Osteocyte (in vitro differentiated cells): ENCODE measurements at places on chromosomes 13 and 19. TPM values are rescaled to one million over a fixed set of nuclear protein-coding genes. Genes with fewer than 3 reads are reported as not detected.

- H3K4me1 ChIP-seq: peaks cover 12% of the 10 kb centered on the region
- no peak for DNase-seq
- H3K27ac ChIP-seq: peak overlapping the region; percentile 76
- no peaks in the 10 kb centered on the region for H3K36me3 ChIP-seq
Measured at GRCh38 chr13:67736646-67737420, 506.7 kb upstream of the PCDH9 start.

DNA sequence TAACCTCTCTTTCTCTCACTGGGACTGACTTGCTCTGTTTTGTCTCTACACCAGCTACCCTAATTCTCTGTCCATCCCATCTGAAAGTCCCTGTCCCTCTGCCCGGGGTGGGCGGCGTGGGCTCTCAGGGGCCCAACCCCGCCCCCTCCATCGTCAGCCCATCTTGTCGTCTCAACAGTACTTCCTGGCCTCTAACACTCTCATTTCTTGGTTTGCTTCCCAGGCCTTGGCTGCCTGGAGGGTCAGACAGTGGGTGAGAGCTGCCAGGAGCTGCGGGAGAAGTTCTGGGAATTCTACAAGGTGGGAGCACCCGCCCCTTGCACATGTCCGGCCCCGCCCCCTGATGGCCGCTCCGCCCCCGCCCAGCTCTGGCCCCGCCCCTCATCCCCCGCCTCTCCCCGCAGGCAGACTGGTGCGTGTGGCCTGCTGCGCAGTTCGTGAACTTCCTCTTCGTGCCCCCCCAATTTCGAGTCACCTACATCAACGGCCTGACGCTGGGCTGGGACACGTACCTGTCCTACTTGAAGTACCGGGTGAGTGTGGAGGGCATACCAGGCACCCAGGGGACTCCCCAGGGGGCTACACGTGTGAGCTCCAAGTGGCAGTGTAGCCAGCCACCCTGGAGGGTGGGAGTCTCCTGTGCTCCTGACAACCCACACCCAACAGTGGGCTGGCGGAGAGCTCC lies 1.7 kb downstream of the MPV17L2 start:
- H3K27ac ChIP-seq: peak overlapping the region; percentile 90
- peak overlapping the region; percentile 79 for H3K4me3 ChIP-seq
- DNase-seq: no peak
- peaks cover 18% of the 10 kb centered on the region for H3K4me1 ChIP-seq
- H3K27me3 ChIP-seq: no peaks in the 10 kb centered on the region

- peaks cover 3% of the 10 kb centered on the region for H3K36me3 ChIP-seq
- peaks cover 18% of the 10 kb centered on the region for H3K4me1 ChIP-seq
- no peak overlapping the region for H3K27ac ChIP-seq
- no peak overlapping the region for H3K4me3 ChIP-seq
- no peaks in the 10 kb centered on the region for H3K27me3 ChIP-seq
Measured at GRCh38 chr19:33819880-33820781, 23.5 kb downstream of the KCTD15 start.

GRCh38 chr13:29456419-29456818 lies 139.1 kb downstream of the SLC7A1 start:
- H3K4me3 ChIP-seq: no peak overlapping the region
- H3K27ac ChIP-seq: no peak overlapping the region
- peaks cover 2% of the 10 kb centered on the region for H3K4me1 ChIP-seq
- no peak for DNase-seq

DNA sequence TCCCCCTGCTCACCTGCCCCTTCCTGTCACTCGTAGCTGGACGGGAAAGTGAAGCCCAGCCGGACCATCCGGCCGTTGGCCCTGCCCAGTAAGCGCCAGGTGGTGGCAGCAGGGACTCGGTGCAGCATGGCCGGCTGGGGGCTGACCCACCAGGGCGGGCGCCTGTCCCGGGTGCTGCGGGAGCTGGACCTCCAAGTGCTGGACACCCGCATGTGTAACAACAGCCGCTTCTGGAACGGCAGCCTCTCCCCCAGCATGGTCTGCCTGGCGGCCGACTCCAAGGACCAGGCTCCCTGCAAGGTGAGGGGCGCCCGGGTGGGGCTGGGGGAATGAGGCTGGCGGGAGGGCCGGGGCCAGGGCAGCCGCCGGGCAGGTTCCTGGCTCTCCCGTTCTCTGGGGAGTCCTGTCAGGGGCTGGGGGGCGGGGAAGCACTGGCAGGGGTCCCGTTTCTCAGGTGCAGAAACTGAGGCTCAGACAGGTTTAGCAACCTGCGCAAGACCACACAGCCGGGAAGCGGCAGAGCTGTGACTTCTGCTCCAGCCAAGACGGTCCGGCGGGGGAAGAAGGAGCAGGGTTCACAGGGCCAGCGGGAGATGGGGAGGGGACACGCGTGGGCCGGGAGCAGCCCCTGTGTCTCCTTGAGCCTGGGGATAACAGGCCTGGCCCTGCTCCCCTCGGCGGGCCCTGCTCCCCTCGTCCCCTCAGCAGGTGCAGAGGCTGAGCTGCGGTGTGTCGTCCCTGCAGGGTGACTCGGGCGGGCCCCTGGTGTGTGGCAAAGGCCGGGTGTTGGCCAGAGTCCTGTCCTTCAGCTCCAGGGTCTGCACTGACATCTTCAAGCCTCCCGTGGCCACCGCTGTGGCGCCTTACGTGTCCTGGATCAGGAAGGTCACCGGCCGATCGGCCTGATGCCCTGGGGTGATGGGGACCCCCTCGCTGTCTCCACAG lies 5.3 kb downstream of the GZMM start:
- DNase-seq: no peak
- H3K27me3 ChIP-seq: no peaks in the 10 kb centered on the region
- peaks cover 5% of the 10 kb centered on the region for H3K4me1 ChIP-seq
- H3K4me3 ChIP-seq: no peak overlapping the region

GRCh38 chr13:32384702-32385101 lies 43.2 kb downstream of the N4BP2L1 start:
- no peak overlapping the region for H3K4me3 ChIP-seq
- no peak overlapping the region for H3K27ac ChIP-seq
- H3K27me3 ChIP-seq: no peaks in the 10 kb centered on the region
- H3K36me3 ChIP-seq: no peaks in the 10 kb centered on the region

The AMER2 gene
- not detected in 2 replicates for total RNA-seq

The KISS1R gene
- total RNA-seq: 0.47 and 1.7 TPM in 2 replicates

The NPHS1 gene
- not detected in 2 replicates for total RNA-seq

The ACER1 gene
- not detected in 2 replicates for total RNA-seq

The OR7A5 gene
- not detected in 2 replicates for total RNA-seq

The SH2D3A gene
- total RNA-seq: not detected in 2 replicates

The EDNRB gene
- total RNA-seq: not detected in 2 replicates
